Ammon's horn (tissue), 1 donor: ENCODE measurements at places on chromosomes 13 and 19.

- no peak for DNase-seq
These were observed 24.2 kb downstream of the NEK5 start for GRCh38 chr13:52104624-52105023.

DNA sequence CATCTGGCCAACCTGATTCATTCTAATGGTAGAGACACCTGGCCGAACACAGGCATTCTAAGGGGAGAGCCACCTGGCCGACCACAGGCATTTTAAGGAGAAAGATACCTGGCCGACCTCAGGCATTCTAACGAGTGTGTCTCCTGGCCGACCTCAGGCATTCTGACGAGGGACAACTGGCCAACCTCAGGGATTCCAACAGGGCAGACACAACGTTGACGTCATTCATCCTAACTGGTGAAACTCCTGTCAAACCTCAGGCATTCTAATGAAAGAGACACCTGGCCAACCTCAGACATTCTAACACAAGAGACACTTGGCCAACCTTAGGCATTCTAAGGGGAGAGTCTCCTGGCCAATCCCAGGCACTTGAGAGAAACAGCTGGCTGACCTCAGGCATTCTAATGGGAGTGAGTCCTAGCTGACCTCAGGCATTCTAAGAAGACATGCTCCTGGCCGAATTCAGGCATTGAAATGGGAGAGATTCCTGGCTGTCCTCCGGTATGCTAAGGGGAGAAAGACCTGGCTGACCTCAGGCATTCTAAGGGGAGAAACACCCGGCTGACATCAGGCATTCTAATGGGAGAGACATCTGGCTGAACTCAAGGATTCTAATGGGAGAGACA, 1352.5 kb downstream of the UQCRFS1 start:
- DNase-seq = no peak

- DNase-seq = no peak
These were observed 760 bp downstream of the ZNF91 start for GRCh38 chr19:23394511-23394910.

DNA sequence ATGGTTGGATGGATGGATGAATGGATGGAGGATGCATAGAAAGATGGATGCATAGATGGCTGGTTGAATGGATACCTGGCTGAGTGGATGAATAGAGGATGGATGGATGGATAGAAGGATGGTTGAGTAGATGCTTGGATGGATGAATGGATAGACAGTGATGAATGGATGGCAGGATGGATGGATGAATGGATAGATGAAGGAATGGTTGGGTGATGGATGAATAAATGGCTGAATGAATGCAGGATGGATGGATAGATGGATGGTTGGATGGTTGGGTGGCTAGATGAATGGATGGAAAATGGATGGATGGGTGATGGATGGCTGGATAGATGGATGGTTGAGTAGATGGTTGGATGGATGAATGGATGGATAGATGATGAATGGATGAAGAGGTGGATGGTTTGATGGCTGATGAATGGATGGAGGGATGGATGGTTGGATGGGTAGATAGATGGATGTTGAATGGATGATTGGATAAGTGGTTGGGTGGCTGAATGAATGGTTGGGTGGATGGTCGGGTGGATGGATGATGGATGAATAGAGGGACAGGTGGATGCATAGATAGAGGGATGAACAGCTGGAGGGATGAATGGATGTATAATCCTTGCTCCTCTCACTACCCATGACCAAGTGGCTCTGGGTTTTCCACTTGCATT, 3.6 kb upstream of the SULT2B1 start:
- DNase-seq = no peak

DNA sequence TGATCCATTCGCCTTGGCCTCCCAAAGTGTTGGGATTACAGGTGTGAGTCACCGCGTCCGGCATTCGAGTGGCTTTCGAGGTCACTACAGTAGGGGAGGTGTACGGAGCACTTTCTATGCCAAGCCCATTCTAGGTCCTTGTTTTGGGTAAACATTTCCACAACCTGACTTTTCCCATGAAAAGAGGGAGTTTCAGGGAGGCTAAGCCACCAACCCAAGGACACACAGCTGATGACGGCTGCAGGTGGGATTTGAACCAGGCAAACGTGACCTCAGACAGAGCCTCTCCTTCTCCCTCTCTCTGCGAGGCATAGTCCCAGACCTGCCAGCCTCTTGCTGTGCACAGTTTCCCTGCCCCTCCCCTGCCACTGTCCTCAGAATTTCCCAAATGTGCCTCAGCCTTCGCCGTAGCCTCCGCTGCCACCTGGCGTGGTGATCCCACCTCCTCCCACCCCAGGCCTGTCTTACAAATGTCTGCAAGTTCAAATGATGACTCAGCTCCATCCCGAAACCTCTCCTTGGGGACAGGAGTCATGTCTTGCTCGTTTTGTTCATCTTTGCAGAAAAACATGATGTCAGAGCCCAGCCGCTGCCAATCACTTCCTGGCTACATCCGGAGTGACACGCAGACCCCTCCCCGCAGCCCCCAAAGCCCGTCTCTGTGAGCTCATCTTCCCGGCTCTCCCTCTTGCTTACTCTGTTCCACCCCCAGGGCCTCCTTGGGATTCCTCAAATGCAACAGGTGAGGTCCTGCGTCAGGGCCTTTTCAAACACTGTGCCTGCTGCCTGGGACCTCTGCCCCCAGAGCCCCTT, 6.6 kb upstream of the GADD45B start:
- no peak for DNase-seq

DNA sequence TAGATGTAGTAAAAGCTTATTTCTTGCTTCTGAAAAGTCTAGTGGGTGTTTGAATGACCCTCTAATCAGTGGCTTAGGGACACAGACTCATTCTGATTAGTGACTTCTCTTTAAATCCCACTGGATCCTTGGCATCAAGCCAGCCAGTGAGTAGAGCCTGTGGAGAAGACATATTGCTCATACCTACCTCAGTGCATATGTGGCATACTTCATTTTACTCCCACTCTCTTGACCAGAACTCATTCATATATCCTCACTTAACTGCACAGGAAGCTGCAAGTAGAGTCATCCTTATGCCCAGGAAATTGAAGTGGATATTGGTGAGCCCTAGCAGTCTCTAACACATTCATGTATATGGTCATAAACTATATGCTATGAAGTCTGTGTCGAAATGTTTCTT, 148.3 kb downstream of the PDS5B start:
- DNase-seq = no peak

DNA sequence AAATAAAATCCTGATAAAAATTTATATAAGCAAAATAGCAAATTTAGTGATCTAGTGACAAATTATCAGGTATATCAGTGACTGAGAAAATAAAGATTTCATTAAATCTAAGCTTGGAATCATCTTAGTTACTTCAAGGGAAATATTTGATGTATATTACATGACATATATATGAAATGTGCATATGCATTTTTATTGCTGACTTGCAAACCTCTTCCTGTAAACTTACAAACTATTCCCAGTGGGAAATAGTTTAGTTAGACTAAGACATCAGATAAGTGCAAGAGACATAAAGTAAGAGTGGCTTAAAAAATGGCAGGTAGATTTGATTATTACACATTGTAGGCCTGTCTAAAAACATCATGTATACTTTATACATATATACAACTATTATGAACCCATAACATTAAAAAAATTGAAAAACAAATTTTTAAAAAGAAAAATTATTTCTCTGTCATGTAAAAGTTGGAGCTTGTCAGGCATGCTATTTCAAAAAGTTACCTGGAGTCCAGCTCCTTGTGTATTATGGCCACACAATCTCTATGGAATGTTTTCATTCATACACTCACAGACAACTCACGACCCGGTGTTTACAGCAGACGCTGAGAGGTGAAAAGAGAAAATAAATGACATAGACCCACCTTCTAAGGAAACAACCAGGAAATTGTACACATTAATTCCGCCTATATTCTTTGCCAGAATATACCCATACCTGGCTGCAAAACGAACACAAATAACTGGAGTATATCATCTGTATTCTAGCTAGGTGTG, 724.5 kb downstream of the SLITRK6 start:
- DNase-seq = no peak

DNA sequence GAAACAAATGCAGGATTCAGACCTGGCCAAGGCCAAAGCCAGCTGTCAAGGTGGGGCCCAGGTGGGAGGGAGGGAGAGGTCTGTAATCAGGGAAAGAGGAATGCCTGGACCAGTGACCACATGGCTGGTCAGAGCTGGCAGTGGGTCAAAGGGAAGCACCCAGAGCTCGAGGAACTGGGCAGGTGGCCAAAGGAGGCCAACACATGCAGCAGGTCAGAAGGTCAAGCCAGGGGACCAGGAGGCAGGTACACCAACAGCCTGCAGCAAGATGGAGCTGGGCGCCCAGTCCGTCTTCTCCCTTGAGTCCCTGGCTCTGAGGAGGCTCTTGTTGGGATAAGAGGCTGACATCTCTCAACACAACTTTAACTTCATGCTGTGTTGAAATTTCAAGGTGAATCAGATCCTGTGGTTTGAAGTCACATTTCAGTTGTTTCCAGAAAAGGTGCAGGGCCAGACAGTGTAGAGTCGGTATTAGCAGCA, 17.1 kb downstream of the GPATCH1 start:
- DNase-seq = no peak

DNA sequence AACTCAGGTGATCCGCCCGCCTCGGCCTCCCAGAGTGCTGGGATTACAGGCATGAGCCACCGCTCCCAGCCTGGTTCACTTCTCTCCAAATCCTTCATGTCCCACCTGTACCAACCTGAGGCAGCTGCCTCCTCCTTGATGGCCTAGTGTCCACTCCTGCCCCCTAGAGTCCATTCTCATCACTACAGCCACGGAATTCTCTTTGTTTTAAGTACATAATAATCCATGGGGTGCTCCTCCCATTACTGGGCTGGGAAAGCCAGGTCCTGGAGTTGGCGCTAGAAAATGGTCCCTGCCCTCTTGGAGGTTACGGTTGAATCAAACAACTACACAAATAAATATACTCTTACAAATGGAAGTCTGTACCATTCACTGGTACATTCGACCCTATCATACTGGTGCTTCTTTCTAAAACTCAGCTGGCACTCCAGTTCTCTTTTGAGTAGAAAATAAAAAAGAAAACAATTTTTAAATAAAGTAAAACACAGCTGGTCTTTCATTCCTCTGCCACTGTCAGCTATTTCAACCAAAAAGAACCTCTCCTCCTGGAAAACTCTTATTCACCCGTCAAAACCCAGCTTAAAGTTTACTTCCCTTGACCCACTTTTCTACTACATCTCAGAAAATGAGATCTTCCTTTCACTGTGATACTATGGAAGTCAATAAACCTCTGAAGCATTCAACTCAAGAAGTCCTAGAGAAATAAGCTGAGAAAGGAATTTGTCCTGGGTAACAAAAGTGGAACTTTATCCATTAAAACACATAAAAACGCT, 22.4 kb upstream of the ARHGEF18 start:
- DNase-seq = no peak

DNA sequence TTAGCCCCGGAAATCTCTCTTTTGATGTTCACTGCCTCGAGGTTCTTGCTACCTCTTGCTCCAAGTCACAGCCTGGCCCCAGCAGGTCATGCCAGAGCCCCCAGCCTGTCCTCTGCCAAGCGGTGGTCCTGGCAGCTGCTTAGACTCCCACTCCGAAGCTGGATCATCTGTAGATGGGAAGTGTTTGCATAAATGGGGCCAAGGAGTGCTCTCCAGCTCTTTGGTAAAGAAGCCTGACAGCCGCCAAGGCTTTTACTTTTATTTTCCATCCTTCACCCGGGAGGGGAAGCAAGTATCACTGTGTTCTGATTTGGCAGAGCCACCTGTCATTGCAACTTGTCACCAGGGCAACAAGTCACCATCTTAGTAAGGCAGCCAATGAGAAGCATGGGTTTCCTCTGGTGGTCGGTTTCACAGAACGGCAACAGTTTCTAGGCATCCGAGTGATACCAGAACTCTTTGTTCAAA, 10.6 kb upstream of the RETN start:
- DNase-seq = peak; percentile 88

GRCh38 chr19:4929186-4929585, 19.9 kb downstream of the UHRF1 start:
- no peak for DNase-seq

GRCh38 chr13:42997381-42997780, 5.3 kb upstream of the EPSTI1 start:
- DNase-seq = no peak

- no peak for DNase-seq
These were observed 9.8 kb upstream of the GNA15 start for GRCh38 chr19:3125900-3126524.

DNA sequence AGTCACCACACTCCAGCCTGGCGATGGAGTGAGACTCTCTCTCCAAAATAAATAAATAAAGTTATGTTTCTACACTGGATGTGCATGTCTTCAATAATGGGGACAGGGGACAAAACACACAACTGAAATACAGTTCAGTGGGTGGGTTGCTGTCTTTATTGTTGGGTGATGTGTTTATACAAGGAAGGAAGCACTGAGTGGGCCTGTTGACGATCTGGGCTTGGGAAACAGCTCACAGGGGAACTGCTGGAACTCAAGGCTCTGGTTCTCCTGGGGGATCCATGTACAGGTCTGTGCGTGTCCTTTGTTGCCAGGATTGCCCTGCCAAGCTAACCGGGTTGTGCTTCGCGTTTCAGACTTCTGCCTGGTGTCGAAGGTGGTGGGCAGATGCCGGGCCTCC, 18.9 kb downstream of the SPINT2 start:
- no peak for DNase-seq

GRCh38 chr19:40367577-40368434, 19.3 kb downstream of the PLD3 start:
- DNase-seq = no peak

- no peak for DNase-seq
These were observed 20.3 kb downstream of the ZC3H4 start for GRCh38 chr19:47093254-47093653.

DNA sequence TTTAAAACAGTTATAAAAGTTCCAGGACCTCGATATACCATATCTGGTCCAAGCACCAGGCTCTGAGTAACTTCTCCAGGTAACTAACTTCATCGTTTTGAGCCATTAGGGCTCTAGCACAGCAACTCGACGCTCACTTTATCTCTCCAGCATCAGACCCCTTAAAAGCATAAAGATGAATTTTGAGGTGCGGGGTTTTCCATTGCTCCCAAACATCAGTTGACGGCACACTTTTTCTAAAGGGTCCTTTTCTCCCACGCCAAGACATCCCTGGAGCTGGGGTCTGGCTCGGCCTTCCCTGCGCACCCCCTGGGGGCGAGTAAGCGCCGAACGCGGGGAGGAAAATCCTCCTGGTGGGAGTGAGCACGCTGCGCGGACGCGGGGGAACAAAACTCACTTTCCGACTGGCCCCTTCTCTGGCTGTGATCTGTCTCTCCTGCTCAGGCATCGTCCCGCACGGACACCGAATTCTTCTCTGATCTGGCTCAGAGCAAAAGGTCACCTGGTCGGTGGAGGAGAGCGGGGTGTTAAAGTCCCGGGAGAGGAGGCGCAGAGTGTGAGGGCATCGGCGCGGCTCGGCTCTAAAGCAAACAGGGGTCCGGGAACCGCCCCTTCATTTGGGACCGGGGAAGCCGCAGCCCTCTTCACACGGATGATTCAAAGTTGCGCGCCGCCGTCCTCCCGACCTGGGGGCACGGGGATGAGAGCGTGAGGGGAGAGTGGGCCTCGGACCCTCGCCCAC, at the start of gene ATP7B:
TSS of gene ATP7B (minus strand) at position 561 of the 742 bp plus-strand sequence. CDS start at position 448, 113 bp downstream.
- no peak for DNase-seq

GRCh38 chr19:3658004-3658869, 31.6 kb upstream of the CACTIN start:
- DNase-seq = no peak
